ENCODE measurements at places on chromosomes 16 and 17.

- peak; percentile 42 for DNase-seq
These were observed 10.1 kb downstream of the KSR1 start for GRCh38 chr17:27466376-27466742.

- DNase-seq: no peak
These were observed 26.9 kb downstream of the MINK1 start for GRCh38 chr17:4859816-4860625.

DNA sequence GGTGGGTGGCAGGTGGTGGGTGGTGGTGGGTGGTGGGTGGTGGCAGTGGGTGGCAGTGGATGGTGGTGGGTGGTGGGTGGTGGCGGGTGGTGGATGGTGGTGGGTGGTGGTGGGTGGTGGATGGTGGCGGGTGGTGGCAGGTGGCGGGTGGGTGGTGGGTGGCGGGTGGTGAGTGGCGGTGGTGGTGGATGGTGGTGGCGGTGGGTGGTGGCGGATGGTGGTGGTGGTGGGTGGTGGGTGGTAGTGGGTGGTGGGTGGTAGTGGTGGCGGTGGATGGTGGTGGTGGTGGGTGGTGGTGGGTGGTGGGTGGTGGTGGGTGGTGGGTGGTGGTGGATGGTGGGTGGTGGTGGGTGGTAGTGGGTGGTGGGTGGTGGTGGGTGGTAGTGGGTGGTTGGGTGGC lies 423.8 kb upstream of the PSMD7 start:
- DNase-seq: no peak

DNA sequence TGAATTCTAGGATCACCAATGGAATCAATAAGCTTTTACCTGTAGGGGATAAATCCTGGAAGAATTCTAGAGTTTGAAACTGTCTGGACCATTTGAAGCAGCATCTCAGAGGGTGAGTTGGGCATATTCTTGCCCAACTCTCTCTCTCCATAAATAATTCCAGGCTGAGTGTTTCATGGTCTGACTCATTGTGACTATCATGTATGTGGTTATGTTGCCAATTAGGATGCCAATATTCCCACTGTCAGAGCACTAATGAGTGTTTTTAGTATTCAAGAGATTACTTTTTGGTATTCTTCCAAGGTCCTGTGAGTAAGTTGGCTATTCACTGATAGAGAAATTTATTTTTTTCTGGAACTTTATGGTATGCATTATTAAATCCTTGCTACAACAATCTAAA lies 456.9 kb downstream of the TOX3 start:
- no peak for DNase-seq

DNA sequence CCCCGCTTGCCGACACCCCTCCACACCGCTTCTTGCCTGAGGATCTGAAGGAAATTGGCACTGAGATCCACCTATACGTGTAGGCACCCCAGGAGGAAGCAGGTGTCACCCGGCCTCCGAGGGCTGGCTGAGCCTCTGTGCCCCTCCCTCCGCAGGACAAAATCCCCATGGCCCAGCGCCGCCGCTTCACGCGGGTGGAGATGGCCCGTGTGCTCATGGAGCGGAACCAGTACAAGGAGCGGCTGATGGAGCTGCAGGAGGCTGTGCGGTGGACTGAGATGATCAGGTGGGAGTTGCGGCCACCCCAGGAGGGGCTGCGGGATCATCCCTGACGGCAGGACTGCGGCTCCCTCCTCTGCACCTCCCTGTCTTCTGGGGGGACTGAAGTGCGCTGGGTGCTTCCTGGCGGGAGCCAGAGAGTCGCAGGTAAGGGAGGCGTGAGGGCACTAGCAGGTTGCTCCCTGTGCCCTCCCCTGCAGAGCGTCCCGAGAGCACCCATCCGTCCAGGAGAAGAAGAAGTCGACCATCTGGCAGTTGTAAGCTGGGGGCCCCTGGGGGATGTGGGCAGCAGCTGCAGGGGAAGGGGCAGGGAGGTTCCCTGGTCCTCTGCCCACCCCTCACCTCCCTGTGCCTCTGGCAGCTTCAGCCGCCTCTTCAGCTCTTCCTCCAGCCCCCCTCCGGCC lies 9.0 kb downstream of the NME3 start:
- no peak for DNase-seq

DNA sequence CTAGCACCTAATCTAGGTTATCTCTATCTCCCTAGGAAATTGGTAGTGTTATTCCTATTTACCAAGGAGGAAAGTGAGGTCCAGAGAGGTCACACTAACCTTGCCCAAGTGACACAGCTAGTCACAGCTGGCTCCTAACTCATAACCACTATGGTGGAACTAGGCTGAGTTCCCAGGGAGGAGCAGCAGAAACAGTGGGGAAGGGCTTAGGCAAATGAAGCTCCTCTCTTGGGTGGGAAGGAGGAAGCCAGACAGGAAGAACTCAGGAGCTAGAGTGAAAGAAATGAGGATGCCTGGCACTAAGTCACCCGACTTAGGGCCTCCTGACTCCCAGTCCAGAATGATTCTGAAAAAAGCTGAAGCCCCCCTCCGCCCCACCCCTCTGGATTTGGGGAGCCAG lies 34.5 kb downstream of the PSME3IP1 start:
- no peak for DNase-seq

- DNase-seq: no peak
These were observed 75.8 kb downstream of the TEX14 start for GRCh38 chr17:58615768-58616659.

GRCh38 chr17:77563439-77564102 lies 394.9 kb upstream of the TNRC6C start:
- no peak for DNase-seq

- peak; percentile 17 for DNase-seq
These were observed 24.6 kb downstream of the CMIP start for GRCh38 chr16:81469183-81469677.

DNA sequence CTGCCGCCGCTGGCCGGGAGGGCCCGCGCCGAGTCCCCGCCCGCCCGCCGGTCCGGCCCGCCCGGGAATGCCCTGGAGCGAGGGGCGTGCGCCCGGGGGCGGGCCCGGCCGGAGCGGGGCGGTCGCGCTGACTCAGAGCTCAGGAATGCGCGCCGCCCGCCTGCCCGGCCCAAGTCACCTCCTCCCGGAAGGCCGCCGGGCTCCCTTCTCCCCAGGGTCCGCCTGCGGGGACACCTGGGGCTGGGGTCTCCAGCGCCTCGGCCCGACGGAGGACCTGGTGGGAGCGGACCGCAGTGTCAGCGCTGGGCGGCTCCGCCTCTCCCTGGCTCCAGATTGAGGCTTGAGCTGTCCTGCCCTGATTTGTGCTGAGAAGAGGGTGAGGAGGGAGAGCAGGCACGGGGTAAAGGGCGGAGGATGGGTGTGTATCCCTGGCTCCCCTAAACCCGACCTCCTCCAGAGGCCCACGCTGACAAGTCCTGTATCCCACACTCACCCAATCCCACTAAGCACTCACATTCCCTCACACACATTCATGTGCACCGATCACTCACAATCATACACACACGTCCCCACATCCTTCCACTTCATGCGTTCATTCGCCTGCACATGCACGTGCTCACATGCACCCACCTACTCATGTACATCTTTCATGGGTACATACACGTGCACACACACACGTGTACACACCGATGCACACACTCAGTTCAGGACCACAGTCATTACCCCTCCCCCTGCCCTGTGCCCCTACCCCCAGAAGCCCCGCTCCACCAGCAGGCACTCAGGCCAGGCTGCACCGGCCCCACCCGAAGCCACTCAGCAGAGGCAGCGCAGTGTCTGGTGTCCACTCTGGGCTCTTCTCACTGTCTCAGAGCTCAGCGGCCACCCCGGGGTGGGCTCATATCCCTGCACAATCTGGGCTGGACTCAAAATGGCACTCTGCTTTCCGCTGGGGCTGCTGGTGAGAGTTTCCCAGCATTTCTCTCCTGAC lies at the start of gene RHBDF1:
Gene RHBDF1 (minus strand): TSS at position 71 of the 988 bp plus-strand sequence. CDS start 7,616 bp downstream, outside the sequence.
- peak; percentile 41 for DNase-seq

All from stimulated activated CD4-positive, alpha-beta T cell treated with anti-CD3 and anti-CD28 coated beads, Interleukin-15, amount 100 ng/mL, for 24 hours (primary cell).